ENCODE measurements at places on chromosomes 2 and 18.
A peak's percentile ranks its signal among the peaks of the same experiment; 100 is the strongest.

- DNase-seq: peak; percentile 38
Observed at GRCh38 chr18:76134628-76135027, 360.4 kb downstream of the ZNF516 start.

- DNase-seq: no peak
Observed at GRCh38 chr2:196949116-196949515, 22.6 kb upstream of the PGAP1 start.

- no peak for DNase-seq
Observed at GRCh38 chr18:34723143-34723542, 13.0 kb downstream of the DTNA start.

- no peak for DNase-seq
Observed at GRCh38 chr2:238461491-238461890, 34.8 kb downstream of the ASB1 start.

GRCh38 chr2:43648994-43649701 is 12.1 kb downstream of the PLEKHH2 start:
- DNase-seq: no peak

DNA sequence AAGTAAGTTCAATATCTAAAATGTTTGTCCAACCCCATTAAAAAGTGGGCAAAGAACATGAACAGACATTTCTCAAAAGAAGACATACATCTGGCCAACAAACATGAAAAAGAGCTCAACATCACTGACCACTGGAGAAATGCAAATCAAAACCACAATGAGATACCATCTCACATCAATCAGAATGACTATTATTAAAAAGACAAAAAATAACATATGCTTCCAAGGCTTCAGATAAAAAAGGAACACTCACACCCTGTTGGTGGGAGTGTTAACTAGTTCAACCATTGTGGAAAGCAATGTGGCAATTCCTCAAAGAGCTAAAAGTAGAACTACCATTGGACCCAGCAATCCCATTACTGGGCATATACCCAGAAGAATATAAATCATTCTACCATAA is 931.1 kb downstream of the LRP1B start:
- DNase-seq: no peak

DNA sequence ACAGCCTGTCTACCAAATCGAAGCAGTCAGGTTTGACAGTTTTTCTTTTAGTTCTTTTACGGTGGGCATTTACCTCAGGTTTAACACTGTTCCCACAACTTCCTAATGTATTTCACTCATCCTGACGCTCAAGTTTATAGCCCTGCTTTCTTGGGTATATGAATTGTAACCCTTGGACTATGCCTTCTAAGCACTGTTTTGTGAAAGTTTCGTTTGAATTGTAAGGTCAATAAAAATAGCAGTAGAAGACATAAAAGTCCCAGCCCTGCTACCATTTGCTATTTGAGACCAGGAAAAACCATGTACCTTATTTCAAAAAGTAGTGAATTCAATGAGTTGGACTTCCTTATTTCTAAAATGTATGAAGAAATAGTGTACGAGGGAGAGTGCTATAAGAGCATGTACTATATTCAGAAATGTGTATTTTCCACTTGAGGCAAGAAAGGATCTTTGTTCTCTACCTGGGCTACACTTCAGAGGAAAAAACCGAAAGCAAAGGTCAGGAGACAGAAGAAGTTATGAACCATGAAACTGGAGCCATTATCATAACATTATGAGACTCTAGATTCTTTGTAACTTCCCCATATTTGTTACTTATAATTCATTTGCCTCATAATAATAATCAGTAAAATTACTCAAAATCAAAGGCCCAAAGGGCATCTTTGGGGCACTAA is 1.9 kb upstream of the ZC3H15 start:
- DNase-seq: peak; percentile 19

DNA sequence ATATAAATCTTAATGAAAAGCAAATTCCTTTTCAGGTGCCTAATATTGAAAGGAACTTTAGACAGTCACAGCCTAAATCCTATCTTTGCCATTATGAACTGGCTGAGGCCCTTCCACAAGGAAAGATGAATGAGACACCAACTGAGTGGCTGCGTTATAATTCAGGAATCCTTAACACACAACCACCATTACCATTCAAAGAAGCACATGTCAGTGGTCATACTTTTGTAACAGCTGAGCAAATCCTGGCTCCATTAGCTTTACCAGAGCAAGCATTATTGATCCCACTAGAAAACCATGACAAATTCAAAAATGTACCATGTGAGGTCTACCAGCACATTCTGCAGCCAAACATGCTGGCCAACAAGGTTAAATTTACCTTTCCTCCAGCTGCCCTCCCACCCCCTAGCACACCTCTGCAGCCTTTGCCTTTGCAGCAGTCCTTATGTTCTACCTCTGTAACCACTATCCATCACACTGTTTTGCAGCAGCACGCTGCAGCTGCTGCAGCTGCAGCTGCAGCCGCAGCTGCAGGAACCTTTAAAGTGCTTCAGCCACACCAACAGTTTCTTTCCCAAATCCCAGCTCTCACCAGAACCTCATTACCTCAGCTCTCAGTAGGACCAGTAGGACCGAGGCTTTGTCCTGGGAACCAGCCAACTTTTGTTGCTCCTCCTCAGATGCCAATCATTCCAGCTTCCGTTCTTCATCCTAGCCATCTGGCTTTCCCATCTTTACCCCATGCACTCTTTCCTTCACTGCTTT is 340.1 kb downstream of the ZNF804A start:
- DNase-seq: no peak

GRCh38 chr2:126431136-126431535 is 224.8 kb upstream of the GYPC start:
- no peak for DNase-seq

DNA sequence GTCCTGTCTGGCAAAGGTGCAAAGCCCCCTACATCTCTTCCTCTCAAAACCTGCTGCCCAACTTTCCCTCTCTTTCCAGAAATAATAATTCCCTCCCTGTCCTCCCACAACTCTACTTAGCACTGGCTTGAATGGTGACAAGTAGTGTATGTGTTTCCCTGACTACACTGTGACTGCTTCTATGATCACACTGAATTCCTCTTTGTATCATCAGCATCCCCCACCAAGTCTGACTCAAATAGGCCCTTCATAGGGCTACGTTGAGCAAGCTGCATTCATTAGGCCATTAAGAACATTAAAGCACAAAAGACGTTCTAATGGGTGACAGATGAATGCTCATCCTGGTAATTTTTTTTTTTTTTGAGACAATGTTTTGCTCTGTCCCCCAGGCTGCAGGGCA is 13.7 kb upstream of the ST3GAL5 start:
- no peak for DNase-seq

DNA sequence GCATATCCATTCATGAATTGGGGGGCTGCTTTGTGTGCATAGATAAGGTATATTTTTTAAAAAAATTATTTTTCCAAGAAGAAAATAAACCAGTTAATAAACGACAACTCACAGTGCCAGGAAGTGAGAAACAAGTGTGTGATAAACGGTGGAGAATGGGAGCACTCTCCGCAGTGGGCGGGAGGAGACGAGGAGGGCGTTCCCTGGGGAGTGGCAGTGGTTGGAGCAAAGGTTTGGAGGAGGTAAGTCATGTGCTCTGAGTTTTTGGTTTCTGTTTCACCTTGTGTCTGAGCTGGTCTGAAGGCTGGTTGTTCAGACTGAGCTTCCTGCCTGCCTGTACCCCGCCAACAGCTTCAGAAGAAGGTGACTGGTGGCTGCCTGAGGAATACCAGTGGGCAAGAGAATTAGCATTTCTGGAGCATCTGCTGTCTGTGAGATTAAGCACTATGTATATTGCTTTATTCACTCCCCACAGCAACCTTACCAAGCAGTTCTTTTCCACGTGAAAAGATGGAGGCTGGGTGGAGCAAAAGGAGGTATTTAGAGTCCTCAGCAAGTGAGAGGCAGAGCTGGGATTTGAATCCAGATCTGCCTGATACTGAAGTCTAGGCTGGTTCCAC is 27.0 kb upstream of the CASP8 start:
- peak; percentile 89 for DNase-seq

- peak; percentile 73 for DNase-seq
Observed at GRCh38 chr18:57728941-57729511, 74.1 kb downstream of the ATP8B1 start.

DNA sequence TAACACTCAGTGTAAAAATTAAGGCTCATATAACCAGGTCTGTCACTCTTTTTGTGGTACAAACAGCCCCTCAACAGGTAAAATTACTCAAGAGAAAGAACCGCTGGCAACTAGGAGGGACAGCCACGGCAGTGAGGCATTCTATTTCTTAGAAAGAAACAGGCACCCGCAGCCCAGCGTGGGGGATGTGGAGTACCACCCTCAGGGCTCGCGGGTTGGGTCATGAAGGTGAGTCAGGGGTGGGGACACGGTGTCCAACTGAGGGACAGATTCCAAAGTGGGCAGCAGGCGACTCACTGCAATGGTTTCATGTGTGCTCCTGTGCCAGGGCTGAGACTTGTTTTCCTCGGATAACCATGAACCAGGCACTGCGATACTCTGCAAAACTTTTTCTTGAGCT is 129.4 kb downstream of the DTNB start:
- DNase-seq: no peak

DNA sequence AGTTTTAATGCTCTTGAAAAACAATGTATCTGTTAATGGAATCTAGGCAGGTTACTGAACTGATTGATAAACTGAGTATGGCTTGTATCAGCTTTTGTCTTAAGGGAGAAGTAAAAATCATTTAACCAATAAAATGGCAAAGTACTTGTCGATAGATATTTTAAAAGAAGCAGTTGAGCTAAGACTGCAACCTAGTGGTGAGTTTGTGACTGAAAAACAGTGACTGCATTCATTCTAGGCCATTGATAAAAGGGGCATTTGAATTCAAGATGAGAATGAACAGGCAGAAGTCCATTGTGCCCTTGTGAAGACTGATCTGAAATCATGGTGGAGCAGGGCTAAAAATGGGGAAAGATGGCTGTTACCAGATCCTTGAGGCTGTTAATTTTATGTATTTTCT is 59.4 kb upstream of the MSTN start:
- DNase-seq: peak; percentile 41

DNA sequence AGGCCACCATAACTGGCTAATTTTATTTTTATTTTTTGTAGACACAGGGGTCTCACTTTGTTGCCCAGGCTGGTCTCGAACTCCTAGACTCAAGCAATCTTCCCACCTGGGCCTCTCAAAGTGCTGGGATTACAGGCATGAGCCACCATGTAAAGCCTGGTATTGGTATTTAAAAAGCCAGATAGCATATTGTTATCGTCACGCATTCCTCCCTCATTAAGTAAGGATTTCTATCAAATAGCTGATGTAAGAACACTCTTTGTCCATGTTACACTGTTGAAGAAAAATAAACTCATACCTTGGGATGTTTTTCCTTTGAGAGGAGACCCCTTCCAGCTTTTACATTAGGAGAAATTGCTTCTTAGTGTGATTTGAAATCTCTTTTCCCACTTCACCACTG is 39.2 kb upstream of the DARS1 start:
- no peak for DNase-seq

GRCh38 chr2:231930593-231931281 is 4.5 kb upstream of the NPPC start:
- DNase-seq: no peak

GRCh38 chr2:127873707-127874303 is 12.0 kb downstream of the AMMECR1L start:
- DNase-seq: no peak

GRCh38 chr2:41167014-41167413 is 715.1 kb upstream of the SLC8A1 start:
- DNase-seq: no peak

DNA sequence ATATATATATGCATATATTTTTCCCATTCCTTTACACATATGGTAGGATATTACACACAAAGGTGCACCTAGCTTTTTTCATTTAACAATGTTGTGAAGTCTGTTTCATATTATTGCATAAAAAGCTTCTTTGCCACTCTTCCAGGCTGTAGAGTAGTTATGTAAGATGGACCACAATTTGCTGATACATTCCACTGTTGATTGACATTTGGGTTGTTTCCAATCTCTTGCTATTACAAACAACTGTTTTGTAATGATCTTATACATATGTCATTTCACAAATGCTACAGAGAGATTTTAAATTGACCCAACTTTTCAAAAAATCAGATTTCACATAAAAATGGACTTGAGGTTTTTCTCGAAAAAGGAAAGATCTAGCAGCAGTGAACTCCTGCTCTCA is 301.4 kb downstream of the CDCA7 start:
- DNase-seq: no peak

DNA sequence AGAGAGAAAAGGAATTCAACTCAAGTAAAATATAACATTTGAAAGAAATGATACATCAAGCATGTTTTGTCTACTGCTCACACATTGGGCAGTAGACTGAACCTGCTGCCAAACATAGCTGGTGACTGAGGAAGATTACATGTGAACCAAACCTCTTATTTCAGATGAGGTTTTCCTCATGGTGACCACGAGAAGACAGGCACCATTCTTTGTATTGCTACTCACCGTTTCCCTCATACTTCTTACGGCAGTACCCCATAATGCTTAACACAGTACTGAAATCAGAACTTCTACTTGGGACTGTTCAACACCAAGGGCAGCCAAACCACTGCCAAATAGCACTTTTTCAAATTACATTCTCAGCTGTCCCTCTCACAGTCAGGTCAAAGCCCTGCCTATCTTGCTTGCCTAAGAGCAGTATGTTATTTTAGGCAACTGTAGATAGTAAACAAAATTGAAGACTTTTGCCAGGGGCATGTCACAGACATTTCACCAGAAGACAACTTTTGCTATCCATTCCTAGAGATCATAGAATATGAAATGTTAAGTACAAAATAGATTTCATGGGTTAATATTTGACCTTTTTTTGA is 167.1 kb upstream of the DOK6 start:
- no peak for DNase-seq

All from inflammatory macrophage (primary cell).